ENCODE measurements at places on chromosomes 2 and 18.

- DNase-seq, result no peak
These were observed 1076.7 kb upstream of the PIK3C3 start for GRCh38 chr18:40878371-40878770.

GRCh38 chr18:13394801-13395200 is 176.2 kb downstream of the LDLRAD4 start:
- DNase-seq, result no peak

- no peak for DNase-seq
These were observed 73.5 kb downstream of the SH3RF3 start for GRCh38 chr2:109202486-109202885.

- no peak for DNase-seq
These were observed 506.7 kb downstream of the ARHGAP15 start for GRCh38 chr2:143635936-143636335.

GRCh38 chr2:201882353-201883090 is 76.2 kb downstream of the CDK15 start:
- DNase-seq, result no peak

DNA sequence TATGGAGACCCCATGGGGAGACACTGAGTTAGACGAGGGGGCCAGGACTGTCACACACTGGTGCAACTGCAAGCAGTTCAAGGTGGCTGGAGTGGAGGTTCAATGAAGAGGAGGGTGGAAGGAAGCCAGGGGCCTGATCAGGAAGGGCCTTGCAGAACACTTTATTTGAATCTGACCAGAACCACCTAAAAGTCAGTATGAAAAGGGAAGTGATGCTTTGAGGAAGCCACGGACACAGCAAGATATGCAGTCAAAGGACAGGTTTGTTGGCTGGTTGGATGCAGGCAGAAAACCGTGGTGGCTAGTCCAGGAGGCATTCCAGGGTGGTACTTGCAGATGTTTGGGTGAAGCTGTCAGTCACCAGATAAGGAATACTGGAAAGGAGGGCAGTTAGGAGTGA is 3.5 kb upstream of the FAM124B start:
- DNase-seq, result no peak

- DNase-seq, result no peak
These were observed 189.6 kb upstream of the SP5 start for GRCh38 chr2:170525566-170525900.

DNA sequence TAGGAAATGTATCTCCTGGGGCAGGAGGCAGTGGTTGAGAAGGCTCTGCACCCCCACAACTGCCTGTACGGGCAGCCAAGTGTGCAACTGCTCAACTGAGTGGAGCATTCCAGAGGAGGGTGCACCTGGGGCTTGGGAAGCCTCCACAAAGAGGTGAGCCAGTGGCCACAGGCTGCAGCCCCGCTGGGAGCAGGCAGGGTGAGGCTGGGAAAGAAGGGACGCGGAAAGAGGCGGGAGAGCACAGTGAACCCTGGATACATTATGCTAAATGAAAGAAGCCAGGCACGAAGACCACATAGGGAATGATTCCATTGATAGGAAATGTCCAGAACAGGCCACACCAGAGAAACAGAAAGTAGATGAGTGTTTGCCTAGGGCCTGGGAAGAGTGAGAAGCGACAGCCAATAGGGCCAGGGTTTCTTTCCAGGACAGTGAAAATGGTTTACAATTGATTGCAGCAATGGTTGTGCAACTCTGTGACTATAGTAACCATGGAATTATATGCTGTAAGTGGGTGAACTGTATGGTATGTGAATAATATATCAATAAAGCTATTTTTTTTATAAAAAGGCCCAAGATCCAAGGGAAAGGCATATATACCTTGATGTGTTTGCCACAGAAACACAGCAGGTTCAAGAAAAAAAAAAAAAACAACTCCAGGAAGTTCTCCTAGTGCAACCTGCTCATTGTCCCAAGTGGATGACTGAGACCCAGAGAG is 82.4 kb downstream of the DDX1 start:
- no peak for DNase-seq

DNA sequence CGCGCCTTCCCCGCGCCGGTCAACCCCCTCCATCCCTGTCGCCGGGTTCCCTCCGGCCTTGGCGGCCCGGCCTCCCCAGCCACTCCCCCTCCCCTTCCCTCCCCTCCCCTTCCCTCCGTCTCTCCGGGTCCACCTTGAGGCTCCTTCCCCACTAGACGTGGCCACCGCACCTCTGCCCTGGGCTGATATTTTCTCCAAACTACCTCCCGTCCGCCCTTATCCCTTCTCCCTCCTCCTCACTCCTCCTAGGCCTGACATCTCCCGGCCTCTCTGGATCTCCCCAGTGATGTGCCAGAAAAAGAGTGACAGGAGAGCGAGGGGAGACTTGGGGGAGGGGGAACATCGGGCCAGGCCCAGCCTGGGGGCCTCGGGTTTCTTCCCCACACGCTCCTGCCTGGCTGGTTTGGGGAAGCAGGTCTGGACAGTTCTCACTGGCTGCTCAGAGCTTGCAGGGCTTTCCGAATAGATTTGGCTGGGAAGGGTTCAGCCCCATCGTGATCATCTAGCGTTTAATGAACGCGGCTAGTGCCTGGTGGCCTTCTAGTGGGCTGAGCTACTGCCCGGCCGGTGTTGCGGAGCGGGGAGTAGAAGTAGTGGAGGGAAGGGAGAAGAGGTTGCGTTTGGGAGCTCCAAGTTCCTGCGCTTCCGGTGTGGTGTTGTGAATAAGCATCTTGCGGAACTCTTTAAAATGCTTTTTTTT is 641 bp downstream of the MAPRE3 start:
- DNase-seq, result no peak

- DNase-seq, result no peak
These were observed 279.3 kb upstream of the NCKAP5 start for GRCh38 chr2:133847591-133847990.

GRCh38 chr2:238105506-238106338 is 5.6 kb downstream of the ESPNL start:
- DNase-seq, result no peak

All from cortex of kidney (tissue), 1 donor.